NCI-H1105 treated with DMSO at 0.1 percent for 48 hours (cell line): ENCODE measurements at places on chromosomes 7 and 10.
A peak's percentile ranks its signal among the peaks of the same experiment; 100 is the strongest.

DNA sequence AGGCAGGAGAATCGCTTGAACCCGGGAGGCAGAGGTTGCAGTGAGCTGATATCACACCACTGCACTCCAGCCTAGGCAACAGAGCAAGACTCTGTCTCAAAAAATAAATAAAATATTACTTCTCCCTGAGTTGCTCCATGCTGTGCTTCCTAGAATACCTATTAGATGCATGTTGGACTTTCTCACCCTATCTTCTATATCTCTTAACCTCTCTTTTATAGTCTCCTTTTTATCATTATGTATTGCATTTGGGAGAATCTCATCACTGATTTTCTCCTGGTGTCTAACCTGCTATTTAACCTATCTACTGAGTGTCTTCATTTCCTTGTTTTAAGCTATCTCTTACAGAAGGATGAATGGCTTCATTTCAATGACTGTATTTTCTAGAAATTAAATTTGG, 32.1 kb upstream of the NANOS1 start:
- DNase-seq, result no peak

- no peak for DNase-seq
Observed at GRCh38 chr10:63665670-63666134, 144.5 kb downstream of the REEP3 start.

DNA sequence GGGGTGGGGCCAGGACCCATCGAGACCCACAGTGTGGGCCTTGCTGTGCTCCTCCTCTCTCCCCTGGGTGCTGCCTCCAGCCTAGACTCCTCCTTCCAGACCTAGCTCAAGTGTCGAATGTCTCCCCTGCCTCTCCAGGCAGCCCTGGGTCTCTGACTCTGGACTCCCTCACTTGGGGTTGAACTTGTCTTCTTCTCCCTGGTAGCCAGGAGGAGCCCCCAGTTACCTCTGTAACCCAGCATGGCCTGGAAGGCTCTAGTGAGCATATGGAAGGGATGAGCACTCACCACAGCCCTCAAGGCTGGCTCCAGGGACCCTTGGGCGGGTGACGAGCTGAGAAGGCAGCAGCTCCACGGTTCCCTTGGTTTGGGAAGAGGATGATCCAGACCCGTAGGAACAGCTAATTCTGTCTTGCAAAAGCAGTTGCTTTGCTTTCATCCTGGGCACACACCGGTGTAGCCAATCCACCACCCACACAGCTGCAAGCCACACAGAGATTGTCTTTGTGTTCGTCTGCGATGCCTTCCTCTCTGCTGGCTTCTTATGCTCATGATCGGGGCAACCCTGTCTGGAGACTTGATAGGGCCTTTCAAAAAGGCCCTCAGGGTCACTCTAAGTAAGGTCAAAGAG, 52.3 kb upstream of the ANTXRL start:
- no peak for DNase-seq

- peak; percentile 26 for DNase-seq
Observed at GRCh38 chr10:49609283-49610113, 612 bp upstream of the SLC18A3 start.

DNA sequence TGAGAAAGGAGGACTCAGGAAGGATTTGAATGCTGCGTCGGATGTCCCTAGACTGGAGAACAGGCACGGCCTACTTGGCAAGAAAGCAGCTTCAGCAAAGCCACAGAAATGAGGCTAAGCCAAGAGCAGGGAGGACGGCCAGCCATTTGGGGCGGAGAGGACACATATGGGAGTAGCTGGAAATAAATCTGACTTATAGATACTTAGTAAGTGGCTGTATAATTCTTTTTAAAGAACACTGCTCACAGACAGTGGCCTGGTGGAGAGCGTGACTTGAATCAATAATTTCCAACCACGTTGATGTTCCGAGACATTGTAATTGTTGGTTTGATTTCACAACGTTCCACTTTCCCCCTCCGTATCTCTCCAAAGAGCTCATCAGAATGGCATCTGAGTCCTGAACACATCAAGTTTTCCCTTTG, 67.7 kb upstream of the JCAD start:
- DNase-seq, result no peak

- peak; percentile 3 for DNase-seq
Observed at GRCh38 chr10:84026821-84027257, 112.5 kb upstream of the GHITM start.

DNA sequence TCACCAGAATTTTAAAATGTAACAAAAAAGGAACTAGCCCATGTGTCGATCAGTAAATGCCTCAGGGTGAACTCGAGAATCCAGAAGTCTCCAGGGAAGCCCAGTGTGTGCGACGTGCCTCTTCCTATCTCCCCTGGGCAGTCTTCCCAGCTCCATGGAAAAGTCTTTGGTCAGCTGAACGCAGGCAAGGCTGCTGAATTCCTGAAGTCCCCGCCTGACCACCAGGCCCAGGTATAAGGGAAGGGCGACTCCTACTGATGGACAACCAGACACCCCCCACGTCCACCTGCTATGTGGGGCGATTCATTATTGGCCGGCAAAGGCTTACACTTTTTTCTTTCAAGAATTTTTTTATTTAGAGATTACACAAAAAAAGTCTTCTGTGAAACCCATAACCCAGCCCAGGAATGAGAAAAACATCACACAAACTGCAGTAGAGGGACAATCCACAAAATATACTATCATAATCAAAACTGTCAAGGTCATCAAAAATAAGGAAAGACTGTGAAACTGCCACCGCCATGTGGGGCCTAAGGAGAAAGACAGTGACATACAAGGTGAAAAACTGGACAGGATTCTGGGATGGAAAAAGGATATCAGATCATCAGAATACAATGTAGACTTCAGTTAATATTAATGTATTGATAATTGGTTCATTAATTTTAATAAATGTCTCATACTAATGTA, 93.5 kb downstream of the CTBP2 start:
- no peak for DNase-seq

DNA sequence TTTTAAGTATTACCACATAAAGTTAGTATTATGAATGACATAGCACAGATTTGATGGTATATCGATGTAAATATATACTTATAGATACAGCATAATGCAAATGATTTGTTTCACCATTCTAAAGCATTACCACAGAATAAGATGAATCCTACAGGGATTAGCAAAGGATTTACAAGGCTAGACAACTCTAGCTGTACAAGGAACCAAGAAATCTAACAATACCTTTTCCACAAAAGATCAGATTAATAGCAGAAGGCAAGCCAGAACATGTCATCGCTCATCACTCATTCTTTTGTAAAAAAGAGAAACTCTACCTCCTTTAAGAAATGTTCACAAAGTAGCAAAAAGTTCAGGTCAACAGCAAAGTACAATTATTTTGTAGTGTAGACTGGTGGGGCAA, 105.1 kb upstream of the ANK3 start:
- no peak for DNase-seq

- DNase-seq, result peak; percentile 79
Observed at GRCh38 chr10:35533565-35533964, 71.6 kb upstream of the GJD4 start.

DNA sequence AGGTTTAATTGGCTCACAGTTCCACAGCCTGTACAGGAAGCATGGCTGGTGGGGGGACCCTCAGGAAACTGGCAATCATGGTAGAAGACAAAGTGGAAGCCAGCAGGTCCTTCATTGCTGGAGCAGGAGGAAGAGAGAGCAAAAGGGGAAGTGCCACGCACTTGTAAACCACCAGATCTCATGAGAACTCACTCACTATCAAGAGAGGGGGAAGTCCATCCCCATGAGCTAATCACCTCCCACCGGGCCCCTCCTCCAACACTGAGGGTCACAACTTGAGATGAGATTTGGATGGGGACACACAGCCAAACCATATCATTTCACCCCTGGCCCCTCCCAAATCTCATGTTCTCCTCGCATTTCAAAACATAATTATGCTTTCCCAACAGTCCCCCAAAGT, 171.9 kb upstream of the CACNA2D1 start:
- DNase-seq, result no peak
